ENCODE measurements at places on chromosomes 2 and 18.

GRCh38 chr2:180966378-180966777 lies 14.0 kb upstream of the UBE2E3 start:
- DNase-seq = no peak

DNA sequence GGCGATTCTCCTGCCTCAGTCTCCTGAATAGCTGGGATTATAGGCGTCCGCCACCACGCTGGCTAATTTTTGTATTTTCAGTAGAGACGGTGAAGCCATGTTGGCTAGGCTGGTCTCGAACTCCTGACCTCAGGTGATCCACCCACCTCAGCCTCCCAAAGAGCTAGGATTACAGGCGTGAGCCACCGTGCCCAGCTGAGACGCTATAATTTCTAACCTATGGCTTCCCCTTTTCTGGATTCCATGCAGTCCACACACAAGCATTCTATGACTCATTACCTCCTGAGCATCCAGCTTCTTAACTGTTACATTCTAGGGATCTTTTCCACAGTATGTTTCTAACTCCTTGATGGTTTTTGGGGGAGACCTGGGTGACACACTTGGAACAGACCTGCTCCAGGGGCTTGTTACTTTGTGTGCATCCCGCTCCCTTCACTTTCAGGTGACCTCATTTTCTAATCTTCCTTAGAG lies 11.8 kb upstream of the KCMF1 start:
- DNase-seq = no peak

DNA sequence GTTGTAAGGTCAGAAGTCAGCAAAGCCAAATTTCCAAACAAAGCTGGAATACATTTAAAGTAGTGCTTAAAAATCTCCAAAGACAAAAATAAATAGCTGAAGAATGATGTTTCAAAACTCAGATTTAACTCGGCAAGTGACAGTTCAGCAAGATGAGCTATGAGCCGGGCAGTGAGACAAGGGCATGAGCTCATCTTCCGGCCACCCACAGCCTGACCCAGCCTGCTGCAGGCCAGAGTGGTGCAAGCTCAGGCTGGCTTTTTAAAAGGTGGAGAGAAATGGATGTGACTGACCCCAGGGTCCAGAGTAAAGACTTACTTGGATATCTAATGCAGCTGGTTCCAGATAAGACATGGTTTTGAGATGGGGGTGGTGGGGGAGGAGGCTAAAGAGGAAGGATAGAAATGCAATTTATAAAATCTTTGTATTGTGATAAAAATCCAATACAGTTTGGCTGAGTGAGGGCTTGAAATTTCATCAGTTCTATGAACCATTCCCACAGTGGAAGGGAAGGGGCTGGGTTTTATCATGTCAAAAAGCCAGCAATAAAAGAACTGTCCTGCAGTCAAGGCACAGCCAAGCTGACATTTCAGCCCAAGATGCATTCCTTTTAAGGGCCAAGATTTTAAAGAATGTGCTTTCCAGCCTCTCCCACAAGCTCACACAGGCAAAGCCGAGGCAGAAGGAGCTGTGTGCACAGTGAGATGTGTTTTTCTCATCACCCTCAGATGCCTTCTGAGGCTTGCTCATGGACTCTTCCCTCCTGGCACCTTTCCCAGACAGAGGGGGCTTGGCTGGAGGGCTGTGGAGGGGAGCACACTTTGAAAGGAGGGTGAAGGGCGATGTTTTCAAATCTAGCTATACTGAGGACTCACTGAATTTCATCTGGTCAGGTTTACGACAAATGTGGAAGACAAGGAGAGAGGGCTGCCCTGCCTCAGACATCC lies 97.9 kb upstream of the KLHL29 start:
- no peak for DNase-seq

DNA sequence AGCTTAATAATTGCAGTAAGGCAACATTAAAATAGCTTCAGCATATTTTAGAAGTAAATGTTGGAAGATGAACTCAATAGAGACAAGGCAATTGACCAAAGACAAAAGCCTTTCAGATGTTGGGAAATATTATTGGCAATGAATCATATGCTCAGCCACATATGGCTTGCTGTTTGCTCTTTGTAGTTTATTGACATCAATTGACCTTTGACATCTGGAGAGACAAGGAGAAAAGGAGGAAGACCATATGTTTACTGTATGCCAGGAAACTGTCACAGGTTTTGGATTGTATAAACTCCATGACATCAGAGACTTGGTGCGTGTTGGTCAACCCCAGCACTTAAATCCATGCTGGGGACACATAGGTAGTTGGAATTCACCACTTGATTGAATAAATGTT lies 60.6 kb upstream of the SLC16A14 start:
- no peak for DNase-seq

DNA sequence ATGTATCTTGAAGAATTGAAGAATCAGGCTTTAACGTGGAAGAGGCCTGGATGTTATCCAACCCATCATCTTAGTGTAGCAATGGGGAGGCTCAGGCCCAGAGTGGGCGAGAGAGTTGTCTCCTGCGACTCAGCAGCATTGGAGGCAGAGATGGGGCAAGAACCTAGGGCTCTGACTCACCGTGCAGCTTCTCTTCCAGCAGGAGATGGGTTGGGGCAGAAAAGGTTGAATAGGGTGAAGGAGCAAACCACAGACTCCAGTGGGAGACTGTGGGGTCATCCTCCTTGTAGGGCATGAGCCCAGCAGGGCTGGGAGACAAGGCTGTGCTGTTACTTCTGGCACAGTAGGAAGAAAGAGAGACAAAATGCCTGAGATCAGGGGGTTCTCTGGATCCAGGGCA lies 1.4 kb downstream of the IL36RN start:
- DNase-seq = no peak

DNA sequence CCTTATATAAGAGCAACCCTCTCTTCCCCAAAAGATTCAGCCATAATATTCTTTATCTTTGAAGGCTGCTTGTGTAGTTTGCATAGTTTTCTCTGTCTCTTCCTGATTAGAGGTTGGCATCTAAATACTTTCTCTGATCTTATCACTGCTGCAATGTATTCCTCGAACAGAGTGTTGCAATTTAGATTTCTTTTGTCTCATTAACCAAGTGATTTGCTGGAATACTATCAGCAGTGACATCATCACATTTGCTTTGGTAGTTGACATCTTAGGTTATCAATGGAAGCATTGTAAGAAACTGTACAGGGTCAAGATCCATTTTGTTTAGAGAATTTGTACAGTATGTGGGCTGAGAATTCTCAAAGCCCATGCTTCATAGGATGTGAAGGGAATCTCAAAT lies 72.0 kb upstream of the NEUROD1 start:
- no peak for DNase-seq

DNA sequence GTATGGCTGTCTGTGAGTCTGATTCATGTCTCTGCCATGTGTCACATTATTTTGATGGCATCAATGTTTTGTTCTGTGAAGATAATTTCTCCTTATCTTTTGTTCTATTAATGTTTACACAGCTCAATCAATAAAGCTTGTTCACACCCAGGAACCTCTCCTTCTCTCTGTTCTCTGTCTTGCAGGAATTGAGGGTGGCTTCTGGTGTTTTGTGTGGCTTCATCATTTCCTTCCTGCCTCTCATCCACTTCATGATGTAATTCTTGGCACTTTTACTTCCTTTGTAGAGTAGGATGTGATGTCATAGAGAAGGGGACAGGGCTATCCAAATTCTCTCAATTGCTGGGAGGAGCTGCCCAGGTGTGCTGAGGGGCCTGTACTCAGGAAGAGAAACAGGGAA lies 27.2 kb downstream of the ASXL3 start:
- no peak for DNase-seq

- no peak for DNase-seq
These were observed 14.8 kb upstream of the STEAP3 start for GRCh38 chr2:119208791-119209203.

Measured in neural crest cell (in vitro differentiated cells).